CD8-positive, alpha-beta memory T cell (primary cell): ENCODE measurements at places on chromosomes 2 and 18. TPM values are rescaled to one million over a fixed set of nuclear protein-coding genes. Genes with fewer than 3 reads are reported as not detected.
A peak's percentile ranks its signal among the peaks of the same experiment; 100 is the strongest.

- no peak overlapping the region for H3K27ac ChIP-seq
- no peak overlapping the region for H3K4me3 ChIP-seq
- DNase-seq = no peak
Measured at GRCh38 chr18:44601447-44601846, 79.2 kb upstream of the SETBP1 start.

RAX gene
- not detected for total RNA-seq

GRCh38 chr18:79629249-79629558 is 50.4 kb upstream of the CTDP1 start:
- DNase-seq = no peak
- no peaks in the 10 kb centered on the region for H3K4me1 ChIP-seq
- H3K36me3 ChIP-seq = no peaks in the 10 kb centered on the region
- peaks cover 7% of the 10 kb centered on the region for H3K27me3 ChIP-seq
- H3K27ac ChIP-seq = no peak overlapping the region
- H3K4me3 ChIP-seq = no peak overlapping the region

DNA sequence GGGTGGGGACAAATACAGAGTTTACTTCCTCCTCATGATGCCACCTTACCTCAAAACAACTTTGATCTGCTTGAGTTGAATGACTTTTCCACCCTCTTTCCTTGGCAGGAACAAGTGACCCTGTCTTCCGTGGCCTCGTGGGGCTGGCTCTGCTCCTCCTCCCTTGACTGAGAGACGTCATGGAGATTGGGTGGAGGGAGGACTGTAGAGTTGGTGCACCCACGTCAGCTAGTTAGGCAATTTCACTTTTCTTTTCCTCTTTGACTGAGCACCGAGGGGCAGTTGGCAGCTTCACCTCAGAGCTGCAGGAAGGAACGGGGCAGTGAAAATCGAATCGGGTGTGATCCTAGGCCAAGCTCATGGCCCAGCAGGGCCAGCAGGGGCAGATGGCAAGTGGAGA is at the start of gene SP140:
Gene SP140 (plus strand): TSS at position 251 of the 400 bp plus-strand sequence. CDS start 109 bp downstream, at position 360.
- peaks cover 49% of the 10 kb centered on the region for H3K4me1 ChIP-seq
- H3K4me3 ChIP-seq = peak within 1 kb of the TSS; percentile 72
- peaks cover 6% of the 10 kb centered on the region for H3K36me3 ChIP-seq
- DNase-seq = peak; percentile 76

GRCh38 chr2:46461709-46462171 is 17.6 kb upstream of the TMEM247 start:
- no peaks in the 10 kb centered on the region for H3K36me3 ChIP-seq
- H3K4me1 ChIP-seq = peaks cover 5% of the 10 kb centered on the region
- no peak overlapping the region for H3K27ac ChIP-seq
- DNase-seq = no peak
- no peaks in the 10 kb centered on the region for H3K27me3 ChIP-seq

EGR4 gene
- total RNA-seq = 0.31 TPM

DNA sequence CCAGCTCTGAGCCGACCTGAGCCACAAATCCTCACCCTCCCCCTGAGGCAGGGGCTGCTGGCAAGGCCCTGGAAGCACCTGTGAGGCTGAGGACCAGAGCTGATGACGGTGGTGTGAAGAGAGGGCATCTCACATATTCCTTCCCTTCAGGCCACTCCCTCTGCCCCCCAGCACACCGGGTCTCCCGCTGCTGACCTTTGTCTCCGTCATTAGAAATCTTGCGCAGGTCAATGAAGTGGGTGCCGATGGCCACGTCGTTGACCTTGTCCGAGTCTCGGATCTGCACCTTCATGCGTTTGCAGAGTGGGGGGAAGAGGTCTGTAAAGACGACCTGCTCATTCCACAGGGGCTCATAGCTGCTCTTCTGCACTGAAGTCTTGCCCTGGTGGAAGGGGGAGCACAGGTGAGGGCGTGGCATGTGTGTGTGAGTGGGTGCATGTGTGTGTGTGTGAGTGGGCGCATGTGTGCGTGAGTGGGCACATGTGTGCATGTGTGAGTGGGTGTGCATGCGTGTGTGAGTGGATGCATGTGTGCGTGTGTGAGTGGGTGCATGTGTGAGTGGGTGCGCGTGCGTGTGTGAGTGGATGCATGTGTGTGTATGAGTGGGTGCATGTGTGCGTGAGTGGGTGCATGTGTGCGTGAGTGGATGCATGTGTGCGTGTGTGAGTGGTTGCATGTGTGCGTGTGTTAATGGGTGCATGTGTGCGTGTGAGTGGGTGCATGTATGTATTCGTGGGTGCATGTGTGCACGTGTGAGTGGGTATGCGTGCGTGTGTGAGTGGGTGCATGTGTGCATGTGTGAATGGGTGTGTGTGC is 4.5 kb upstream of the OTOF start:
- no peak overlapping the region for H3K4me3 ChIP-seq
- H3K4me1 ChIP-seq = no peaks in the 10 kb centered on the region
- no peaks in the 10 kb centered on the region for H3K27me3 ChIP-seq
- no peak for DNase-seq
- no peak overlapping the region for H3K27ac ChIP-seq

NR4A2 gene
- total RNA-seq = 21.9 TPM

GRCh38 chr2:71611781-71612527 is 158.6 kb downstream of the DYSF start:
- no peaks in the 10 kb centered on the region for H3K4me1 ChIP-seq
- no peaks in the 10 kb centered on the region for H3K36me3 ChIP-seq
- no peaks in the 10 kb centered on the region for H3K27me3 ChIP-seq
- no peak overlapping the region for H3K27ac ChIP-seq
- no peak overlapping the region for H3K4me3 ChIP-seq

DNA sequence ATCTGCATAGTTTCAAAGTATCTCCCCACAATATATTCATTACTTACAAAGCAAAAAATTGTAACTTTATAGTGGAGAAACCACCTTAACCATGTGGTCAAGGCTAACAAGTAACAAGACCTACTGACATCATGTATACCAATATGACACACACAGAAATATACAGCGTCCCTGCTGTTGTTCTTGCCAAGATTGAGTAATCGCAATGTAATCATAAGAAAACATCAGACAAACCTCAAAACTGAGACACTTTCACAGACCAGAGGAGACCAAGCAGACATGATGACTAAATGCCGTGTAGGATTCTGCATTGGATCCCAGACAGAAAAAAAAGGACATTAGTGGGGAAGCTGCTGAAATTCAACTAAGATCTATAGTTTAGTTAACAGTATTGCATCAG is 123.0 kb downstream of the ACAA2 start:
- DNase-seq = no peak
- H3K4me3 ChIP-seq = no peak overlapping the region
- no peaks in the 10 kb centered on the region for H3K27me3 ChIP-seq
- H3K4me1 ChIP-seq = peaks cover 10% of the 10 kb centered on the region

DNA sequence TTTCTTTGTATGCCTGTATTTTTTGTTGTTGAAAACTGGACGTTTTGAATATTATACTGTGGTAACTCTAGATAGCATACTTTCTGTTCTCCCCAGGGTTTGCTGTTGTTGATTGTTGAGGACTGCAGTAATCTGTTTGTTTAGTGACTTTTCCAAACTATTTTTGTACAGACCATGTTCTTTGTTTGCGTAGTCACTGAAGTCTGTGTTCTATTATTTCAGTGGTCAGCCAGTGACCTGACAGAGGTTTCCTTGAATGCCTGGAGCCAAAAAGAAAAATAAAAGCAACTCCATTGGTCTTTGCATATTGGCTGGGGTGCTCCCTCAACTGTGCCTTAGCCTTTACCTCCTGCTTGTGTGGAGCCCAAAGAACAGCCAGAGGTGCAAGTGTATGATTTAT is 42.7 kb upstream of the PHLPP1 start:
- no peak overlapping the region for H3K4me3 ChIP-seq
- H3K27ac ChIP-seq = no peak overlapping the region

DNA sequence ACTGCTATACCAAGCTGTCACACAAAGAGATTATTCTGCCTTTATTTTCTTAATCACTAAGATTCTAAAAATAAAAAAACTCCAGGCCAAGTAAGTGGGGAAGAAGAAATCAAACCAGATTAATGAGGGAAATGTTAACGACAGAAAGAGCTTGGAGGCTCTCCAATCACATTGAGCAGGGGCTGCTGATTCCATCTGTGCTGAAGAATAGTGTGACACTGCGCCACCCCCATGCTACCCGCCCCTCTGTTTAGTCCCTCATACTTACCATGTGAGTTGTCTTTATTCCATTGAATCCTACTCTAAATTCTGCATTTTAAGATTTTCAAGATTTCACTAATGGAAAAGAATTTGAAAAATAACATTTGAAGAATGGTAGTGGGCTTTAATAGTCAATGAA is 998.0 kb upstream of the CDH2 start:
- DNase-seq = no peak
- H3K36me3 ChIP-seq = no peaks in the 10 kb centered on the region
- H3K4me1 ChIP-seq = no peaks in the 10 kb centered on the region
- no peaks in the 10 kb centered on the region for H3K27me3 ChIP-seq
- no peak overlapping the region for H3K27ac ChIP-seq

DNA sequence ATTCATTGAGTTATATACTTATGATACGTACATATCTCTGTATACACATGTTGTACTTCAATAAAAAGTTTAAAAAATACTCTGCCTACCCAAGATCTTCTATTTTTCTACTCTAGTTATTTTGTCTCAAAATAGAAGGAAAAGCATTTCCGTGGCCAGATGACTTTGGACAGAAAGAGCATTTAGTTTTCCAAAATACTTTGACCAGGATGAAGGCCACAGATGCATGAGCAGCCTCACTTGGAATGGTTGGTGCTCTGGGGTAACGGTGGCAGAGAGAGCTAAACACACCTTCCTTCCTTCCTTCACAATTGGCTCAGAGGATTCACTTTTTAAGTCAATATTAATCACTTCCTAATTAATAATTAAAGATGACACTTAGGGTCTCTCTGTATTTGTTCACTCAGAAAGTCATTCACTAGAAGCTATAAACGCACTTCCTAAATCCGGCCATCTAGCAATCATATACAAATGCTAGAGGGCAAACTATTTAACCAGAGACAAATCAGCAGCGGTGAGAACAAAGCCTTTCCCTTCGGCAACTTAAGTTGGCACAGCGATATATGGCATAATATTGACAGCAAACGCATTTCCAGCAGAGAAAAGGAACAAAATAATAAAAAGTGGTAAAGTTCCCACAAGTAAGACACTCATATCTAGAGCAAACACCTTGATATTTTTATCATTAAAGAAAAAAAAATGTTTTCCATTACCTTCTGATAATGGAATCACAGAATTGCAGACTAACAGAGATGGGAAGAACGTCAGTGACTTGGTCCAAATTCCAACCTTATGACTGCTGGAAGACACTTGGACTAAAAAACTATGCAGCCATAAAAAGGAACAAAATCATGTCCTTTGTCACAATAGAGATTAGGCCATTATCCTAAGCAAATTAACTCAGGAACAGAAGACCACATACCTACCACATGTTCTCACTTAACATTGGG is 55.9 kb upstream of the NARS1 start:
- H3K4me1 ChIP-seq = no peaks in the 10 kb centered on the region
- H3K4me3 ChIP-seq = no peak overlapping the region
- H3K36me3 ChIP-seq = no peaks in the 10 kb centered on the region
- DNase-seq = no peak

HIBCH gene
- 30.8 TPM for total RNA-seq

BUB1 gene
- 49.5 TPM for total RNA-seq

PRKAG3 gene
- not detected for total RNA-seq

DPYSL5 gene
- total RNA-seq = not detected

ELOA2 gene
- total RNA-seq = not detected

NCK2 gene
- total RNA-seq = 76.1 TPM
